ENCODE measurements at places on chromosomes 12 and 14.

GRCh38 chr14:100363053-100363452, 39.9 kb downstream of the SLC25A47 start:
- no peak for DNase-seq

- DNase-seq, result no peak
Observed at GRCh38 chr14:37515771-37516170, 79.3 kb downstream of the FOXA1 start.

- DNase-seq, result no peak
Observed at GRCh38 chr12:66280561-66280960, 21.7 kb upstream of the HELB start.

GRCh38 chr14:105046891-105047282, 18.3 kb downstream of the GPR132 start:
- no peak for DNase-seq

DNA sequence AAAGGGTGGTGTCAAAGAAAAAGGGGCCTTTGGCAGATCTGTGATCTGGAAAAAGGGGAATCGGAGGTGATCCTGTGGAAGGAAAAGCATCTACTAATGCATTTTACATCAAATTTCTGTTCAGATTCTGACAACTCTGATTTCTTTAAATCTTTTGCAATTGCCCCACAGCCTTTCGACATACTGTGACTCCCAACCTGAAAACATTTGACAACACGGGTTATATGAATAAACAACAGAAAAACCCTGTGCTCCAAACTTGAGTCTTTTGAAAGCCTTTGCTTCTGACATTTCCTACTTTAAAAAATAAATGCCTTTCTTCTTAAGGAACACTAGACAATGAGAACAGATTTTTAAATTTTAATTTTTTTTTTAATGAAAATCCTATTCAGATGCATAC, 231.9 kb upstream of the HMGA2 start:
- DNase-seq, result no peak
